ENCODE measurements at places on chromosomes 2 and 18.

DNA sequence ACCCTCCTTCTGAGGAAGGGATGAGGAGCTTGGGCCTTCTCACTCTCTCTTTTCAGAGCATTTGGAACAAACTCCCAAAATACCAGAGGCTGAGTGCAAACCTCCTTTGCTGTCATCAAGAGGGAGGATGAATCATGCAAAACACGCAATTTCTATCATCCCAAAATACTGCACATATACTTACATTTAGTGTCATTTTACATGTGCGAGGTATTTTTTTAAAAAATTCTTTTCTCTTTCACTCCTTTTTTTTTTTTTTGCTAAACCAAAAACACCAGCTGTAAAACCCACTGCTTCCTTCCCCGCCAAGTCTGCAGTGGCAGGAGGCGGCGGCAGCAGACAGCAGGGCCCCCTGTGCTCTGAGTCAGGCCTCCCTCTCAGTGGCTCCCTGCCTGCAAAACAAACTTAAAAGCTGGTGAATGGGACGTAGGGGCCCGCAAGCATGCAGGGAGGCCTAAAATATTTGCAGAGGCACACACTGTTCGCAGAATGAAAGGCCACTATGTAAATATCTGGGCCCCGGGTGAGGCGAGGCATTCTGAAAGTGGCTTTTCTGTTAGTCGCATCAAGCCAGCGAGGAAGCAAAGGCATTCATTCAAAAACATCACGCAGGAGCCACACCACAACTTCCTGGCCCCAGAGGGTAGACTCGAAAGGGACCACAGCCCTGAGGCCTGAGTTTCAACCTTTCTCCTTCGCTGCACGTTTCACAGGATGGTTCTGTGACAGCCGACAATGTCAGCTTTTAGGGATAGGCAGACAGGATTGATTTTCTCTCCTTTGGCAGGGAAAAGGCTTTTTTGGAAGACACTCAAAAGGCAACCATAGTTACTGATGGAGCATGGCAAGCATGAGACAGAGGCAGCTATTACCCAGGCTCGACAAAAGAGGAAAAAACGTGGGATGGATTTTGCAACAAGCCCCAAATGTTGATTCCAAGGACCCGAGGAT, 73.4 kb downstream of the ACTR2 start:
- DNase-seq: no peak

- DNase-seq: no peak
These were observed 124.9 kb downstream of the NRP2 start for GRCh38 chr2:205807229-205807628.

DNA sequence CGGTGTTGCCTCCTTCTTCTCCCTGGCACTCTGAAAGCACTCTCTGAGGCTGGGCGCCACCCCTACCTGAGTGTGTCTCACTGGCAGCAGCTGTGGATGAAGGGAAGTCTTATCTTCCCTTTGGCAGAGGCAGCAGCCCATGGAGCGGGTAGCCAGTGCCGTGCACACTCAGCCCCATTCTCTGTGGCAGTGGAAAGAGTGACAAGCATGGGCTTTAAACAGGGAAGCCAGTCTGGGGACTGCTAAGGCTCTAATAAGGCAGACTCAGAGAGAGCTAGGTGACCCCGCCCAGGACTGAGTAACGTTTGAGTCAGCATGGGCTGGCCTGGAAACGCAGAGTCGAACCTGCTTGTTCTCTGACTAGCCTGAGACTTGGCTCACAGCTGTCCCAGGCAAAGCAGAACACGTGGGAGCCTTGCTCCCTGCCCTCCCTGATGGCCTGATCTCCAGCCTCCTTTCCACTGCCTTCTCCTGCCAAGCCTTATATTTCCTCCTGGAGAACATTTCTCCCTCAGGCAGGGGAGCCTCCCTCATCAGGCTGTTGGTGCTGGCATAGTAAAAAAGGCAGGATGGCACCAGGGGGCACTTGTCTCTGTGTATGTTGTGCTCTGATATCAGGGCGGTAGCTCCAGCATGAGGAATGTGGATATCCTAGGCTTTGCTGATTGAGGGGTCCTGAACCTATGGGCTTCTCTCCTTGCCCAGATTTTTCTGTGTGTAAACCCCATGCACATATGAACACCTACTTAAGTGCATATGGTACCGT, 93.9 kb upstream of the LGALSL start:
- DNase-seq: no peak

DNA sequence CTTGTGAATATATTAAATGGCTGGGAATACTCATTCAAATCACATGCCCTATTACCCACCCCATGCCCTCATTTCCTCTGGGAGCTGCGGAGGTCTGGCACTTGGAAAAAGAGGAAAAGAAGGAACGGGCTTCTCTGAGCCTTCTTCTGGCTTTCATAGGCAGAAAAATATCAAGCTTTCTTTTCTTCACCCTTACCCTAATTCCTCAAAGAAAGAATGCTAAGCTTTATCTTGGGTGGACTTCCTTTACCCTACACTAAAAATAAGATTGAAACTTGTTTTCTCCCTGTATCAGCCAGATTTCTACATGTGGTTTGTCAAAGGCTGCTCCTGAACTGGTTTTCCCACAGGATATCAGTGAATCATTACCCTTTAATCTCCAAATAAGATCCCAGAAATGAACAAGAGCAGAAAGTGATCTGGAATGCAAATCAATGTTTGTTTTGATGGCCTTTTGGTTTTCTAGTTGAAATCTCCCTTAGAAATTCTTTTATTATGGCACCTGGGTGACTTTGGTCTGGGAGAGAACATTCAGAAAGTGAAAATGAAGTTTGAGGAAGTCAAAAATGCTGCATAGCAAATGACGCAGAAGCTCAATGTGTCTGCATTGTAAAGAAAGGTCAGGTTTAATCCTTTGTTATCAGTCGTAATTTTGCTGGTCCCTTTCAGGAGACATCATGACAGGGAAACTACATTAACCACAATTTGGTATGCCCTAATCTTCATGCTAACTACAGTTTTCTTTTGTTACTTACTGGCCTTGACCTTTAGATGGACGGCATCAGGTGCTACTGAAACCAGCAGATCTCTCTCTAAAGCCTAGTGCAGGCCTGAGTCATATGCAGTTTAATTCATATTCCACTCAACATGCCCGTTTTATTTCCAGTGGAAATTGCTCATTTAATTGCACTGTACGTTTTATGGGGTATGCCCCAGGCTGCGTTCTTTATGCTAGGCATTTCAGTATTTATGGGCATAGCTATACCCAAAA, 46.6 kb upstream of the HNRNPA3 start:
- DNase-seq: no peak

GRCh38 chr2:97716695-97717612, 3.6 kb downstream of the ZAP70 start:
- DNase-seq: no peak

DNA sequence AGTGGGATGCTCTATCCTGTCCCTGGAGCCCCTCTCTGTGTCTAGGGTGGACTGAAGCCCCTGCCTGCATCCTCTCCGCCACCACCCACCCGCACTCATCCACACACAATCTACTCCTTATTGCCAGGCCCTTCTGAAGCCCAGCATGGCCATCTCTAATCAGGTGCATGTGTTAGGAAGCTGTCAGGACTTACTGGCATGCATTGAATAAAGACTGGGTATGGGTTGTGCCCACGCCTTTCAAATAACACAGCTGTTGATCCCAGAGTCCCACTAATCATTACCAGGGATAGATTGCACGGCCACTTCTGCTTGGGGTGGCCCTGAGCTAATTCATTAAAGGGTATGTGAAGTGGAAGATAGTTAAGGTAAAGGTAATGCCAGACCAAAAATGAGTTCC, 88.4 kb downstream of the CABLES1 start:
- DNase-seq: no peak

GRCh38 chr2:145194673-145195072, 674.8 kb upstream of the ZEB2 start:
- no peak for DNase-seq

DNA sequence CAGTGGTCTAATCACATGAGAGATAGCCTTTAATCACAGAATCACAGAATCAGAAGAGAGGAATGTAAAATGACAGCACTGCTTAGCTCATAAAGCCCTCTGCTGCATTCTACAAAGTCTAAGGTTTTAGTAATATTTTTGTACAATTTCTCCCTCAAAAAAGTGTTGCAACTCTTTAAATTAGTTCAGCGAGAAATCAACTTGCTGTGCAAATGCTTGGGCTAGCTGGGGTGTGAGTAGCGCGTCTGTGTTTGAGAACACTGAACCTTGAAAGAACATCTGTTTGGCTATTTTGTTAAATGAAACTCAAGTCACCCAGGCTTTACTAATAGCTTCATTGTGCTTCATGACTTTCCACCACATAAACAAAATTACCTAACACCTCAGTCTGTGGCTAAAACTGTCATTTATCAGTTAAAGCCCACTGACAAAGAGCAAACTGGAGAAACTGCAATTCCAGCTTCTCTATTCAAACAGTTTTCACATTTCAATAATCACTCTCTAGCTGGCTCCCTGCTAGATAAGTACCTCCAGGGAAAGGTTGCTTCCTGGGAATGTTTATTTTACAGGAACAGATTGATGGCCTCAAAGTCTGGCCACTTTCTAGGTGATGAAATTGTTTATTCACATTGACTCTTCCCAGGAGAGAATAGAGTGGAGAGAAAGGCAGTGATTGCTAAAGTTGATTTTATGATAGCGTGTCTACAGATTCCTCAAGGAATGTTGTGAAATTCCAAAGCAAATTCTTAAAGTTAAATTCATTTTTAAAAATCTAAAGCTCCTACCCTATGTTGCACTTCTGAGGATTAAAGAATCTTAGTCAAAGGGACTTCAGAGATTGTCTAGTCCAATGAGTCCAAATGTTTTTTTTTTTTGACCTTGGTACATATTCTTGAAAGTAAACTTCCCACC, 36.0 kb upstream of the STAT1 start:
- no peak for DNase-seq

- no peak for DNase-seq
These were observed 420.0 kb downstream of the ZEB2 start for GRCh38 chr2:144099780-144100377.

DNA sequence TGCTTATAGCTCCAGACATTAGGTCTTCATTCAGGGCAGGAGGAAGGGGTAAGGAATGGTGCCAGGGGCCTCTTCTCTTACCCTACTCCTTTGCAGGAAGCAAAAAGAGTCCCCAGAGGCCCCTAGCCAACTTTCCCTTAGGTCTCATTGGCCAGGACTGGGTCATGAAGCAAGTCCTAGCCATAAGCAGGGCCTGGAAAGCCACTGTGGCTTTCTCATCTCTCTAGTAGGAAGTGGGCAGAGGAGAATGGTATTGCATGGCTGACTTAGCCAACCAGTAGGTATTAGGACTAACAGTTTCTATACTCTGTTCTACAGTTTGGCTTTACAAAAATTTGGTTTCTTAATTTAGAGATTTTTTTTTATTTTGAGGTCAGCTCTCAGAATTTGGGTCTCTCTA, 4.8 kb downstream of the FAM228A start:
- no peak for DNase-seq

DNA sequence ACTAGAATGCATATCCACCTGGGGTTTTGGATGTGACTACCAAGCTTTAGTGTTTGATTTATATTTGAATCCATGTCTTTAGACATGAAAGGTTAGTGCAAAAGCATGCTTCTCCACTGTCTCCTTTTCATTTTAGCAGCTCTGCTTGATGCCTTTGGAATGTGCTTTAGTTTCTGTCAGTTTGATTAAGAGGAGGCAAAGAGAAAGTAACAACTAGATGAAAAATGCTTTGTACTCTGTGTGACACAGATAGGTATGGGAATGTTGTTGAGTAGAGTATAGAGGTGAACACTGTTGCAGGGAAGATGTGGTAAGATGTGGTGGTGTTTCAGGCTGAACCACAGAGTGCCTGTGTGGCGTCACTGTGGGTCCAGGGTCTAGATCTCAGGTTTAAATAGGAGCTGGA, 19.8 kb downstream of the PIK3C3 start:
- DNase-seq: no peak

GRCh38 chr2:29108225-29108624, 7.0 kb upstream of the CLIP4 start:
- peak; percentile 71 for DNase-seq

DNA sequence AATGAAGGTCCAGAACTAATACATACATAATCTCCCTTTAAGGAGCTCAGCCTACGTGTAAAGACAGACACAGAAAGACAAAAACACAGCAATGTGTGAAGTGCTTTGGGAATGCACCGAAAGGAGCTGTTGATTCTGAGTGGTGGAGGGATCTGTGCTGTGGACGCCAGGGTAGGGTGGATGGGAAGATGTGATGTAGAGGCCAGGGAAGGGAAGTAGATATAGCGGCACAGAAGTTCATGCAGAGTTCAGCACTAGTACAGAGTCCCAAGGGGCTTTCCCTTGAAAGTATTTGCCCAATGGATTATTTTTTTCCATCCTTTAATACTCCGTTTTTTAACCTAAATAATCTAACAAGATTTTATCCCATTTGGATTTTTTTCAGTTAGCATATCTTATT, 32.1 kb upstream of the DOCK10 start:
- DNase-seq: no peak

GRCh38 chr2:192025637-192026036, 169.1 kb downstream of the TMEFF2 start:
- no peak for DNase-seq

DNA sequence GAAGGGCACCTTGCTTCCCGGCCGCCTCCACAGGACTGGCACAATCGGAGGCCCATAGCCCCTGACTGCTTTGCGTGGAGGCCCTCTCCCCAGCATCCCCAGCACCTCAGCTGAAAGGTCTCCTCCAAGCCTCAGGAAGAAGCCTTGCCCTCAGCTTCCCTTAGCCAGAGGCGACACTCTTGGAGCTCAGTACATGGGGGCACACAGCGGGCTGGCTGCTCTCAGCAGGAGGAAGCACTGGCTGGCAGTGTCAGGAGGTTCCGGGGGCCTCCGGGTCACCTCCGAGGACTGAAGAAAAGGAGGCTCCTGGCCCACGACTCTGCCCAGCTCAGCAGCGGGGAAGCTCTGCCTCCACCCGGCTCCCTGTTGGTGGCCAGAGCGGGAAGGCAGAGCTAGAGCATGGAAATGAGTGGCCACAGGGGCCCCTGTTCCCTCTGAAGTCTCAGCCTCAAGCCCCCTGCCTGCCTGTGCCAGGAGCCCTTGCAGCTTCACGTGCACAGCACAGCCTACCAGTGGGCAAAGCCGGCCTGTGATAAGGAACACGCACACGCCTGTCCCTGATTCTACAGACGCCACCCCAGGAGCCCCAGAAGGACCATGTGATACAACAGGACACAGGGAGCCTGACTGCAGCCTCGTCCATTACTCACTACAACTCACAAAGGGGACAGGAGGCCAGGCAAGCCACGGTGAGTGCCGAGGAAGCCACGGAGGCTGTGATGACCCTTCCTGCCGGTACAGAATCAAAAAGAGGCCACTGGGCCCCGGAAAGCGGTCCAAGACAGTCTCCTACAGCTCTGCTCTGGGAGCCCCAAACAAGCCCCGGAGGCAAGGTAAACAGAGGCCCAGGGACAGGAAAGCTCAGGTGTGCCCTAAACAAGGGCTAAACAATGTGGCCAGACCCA, 15.5 kb downstream of the HDAC4 start:
- no peak for DNase-seq

- no peak for DNase-seq
These were observed 1000.2 kb downstream of the TDRD15 start for GRCh38 chr2:22124003-22124402.

DNA sequence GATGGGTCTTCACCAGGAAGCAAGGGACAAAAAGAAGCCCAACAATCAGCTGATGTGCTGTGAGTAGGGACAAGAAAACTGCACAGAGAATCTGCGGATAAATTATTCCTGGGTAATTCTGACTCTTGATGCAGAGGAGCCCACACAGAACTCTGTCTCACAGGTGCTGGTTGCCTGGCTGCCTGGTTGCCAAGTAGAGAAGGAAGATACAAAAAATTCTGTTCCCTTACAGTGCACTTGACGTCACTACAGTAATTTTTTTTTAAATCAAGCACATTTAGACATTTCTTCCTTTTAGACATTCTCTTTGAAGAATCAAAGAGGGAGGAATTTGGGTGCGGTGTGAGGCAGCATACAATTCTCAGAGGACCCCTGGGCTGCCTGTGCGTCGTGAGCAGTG, 152.1 kb upstream of the SIX3 start:
- no peak for DNase-seq

All from erythroblast (primary cell).